Ovary (tissue), 10 donors: ENCODE measurements at places on chromosomes 1 and 21.

- H3K27me3 ChIP-seq = no peaks in the 10 kb centered on the region
- no peak overlapping the region for H3K27ac ChIP-seq
- H3K4me3 ChIP-seq = no peak overlapping the region
Observed at GRCh38 chr1:157047062-157047410, 1.5 kb upstream of the ARHGEF11 start.

DNA sequence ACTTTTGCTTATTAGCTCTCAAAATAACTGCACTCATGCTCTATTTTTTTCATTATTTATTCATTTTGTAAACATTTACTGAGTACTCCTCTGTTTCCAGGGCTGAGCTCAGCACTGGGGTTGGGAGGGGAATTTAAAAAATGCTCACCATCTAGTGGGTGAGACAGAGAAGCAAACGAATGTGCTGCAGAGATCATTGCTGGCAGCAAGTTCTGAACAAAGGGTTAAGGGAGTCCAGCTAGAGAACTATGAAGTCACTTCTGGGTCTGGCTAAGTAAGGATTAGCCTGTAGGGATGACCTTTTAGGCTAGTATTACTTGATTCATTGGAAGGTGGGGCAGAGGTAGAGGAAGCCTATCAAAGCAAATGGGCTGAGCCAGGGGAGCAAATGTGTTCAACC lies 99.1 kb upstream of the ZNF644 start:
- DNase-seq = no peak
- H3K27me3 ChIP-seq = no peaks in the 10 kb centered on the region
- no peak overlapping the region for H3K27ac ChIP-seq
- H3K4me3 ChIP-seq = no peak overlapping the region
- no peaks in the 10 kb centered on the region for H3K36me3 ChIP-seq

DNA sequence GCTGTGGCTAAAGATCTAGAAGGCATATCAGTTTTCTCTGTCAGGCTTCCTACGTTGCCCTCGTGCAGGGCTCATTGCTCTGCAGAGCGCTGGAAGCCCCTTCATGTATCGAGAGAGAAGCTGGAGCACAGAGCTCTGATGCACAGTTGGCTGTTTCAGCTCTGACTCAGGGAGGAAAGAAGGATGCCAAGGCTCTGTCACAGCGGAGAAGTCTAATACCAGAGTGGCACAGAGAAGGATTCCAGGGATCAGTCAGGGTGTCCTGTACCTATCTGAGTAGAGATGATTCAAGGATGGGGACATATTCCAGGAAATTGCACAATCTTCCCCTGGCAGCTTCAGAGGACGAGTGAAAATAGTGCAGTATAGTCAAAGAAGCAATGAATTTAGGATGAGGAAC lies 179.2 kb upstream of the FMN2 start:
- no peak for DNase-seq
- H3K36me3 ChIP-seq = no peaks in the 10 kb centered on the region
- H3K4me1 ChIP-seq = peaks cover 2% of the 10 kb centered on the region
- no peaks in the 10 kb centered on the region for H3K27me3 ChIP-seq
- no peak overlapping the region for H3K27ac ChIP-seq
- H3K4me3 ChIP-seq = no peak overlapping the region

- peaks cover 8% of the 10 kb centered on the region for H3K4me1 ChIP-seq
- no peak for DNase-seq
- H3K36me3 ChIP-seq = no peaks in the 10 kb centered on the region
- H3K27me3 ChIP-seq = no peaks in the 10 kb centered on the region
- no peak overlapping the region for H3K27ac ChIP-seq
- no peak overlapping the region for H3K4me3 ChIP-seq
Observed at GRCh38 chr1:16186655-16187235, 25.7 kb downstream of the ARHGEF19 start.

DNA sequence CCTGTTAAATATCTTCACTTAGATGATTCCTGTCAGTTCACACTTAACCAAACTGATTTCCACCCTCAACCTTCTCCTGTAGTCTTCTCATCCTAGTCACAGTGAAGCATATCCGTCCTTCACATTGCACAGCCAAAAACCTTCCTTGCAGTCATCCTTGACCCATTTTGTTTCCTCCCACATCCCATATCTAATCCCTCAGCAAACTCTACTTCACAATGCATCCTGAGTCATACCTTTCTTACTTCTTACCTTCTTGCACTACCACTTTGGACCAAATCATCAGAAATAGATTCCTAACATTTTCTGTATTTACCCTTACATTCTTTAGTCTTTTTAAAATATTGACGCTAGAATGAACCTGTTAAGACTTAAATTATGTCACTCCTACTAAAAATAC lies 86.9 kb downstream of the OLFML2B start:
- DNase-seq = no peak
- no peaks in the 10 kb centered on the region for H3K36me3 ChIP-seq
- no peak overlapping the region for H3K27ac ChIP-seq

DNA sequence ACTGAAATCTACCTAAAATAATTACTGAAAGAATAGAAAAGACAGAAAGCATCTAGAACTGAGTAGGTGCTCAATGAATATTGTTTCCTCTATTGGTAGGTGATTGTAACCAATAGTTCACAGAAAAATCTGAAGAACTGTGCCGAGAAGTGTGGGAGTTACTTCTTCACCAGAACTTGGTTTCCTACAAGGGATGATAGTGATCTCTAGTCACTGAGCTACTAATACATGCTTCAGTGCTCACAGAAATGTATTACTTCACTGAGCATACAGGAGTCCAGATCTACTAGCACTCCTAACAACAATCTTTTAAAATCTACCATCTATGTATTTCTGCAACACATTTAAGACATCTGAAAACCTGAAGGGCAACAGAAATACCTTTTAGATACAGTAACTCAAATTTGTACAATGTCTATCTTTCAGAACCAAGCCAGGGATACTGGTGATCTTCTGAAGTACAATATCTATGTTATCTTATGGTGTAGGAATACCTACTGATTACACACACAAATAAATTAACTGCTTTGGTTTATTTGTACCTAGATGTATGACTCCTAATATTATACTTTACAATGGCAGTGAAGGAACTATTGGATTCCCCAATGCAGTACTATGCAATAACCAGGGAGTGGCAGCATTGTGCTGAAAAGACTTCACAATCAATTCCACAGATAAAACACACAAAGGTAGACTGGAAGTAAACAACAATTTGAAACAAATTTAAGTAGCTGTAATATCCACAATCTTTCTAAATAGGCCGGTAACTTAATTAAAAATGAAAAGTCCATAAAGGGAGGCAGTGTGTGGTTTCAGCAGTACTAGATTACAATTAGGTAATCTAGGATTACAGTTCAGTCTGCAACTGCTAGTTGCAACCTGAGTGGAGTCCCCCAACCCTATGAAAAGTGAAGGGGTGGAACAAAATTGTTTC lies 243.0 kb downstream of the SLC45A1 start:
- H3K36me3 ChIP-seq = no peaks in the 10 kb centered on the region
- H3K27me3 ChIP-seq = no peaks in the 10 kb centered on the region

DNA sequence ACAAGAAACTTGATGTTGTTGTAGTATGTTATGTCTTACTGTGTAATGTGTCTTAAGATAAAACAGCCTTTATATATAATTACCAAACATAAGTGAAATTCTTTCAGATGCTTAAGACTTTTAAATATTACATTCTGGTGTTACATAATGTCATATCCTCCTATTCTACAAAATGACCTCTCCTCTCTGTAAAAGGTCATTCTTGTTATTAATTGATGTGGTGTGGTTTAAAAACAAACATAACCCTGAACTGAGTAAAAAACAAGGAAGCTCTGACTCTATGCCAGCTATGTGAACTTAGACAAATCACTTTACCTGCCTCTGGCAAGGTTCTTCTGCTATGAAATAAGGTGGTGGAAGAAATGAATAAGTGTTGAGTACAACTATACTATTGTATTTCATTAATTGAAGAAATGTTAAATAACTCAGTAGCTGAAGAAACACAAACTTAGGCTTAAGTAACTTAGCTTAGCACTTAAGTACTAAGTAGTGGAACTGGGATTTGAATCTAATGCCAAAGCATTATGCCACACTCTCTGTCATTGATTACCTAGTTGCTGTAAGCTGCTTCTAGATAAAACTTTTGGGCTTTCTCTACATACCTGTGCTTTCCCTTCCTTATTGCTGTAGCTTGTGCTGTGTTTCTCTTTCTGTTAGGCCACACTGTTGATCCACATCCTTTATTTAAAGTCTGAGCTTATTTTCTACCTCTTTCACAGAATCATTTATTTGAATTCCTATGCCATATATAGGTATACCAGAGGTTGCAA lies 859 bp upstream of the ANGPTL1 start:
- H3K4me1 ChIP-seq = peaks cover 2% of the 10 kb centered on the region
- no peaks in the 10 kb centered on the region for H3K27me3 ChIP-seq
- no peak for DNase-seq
- no peak overlapping the region for H3K27ac ChIP-seq
- H3K4me3 ChIP-seq = peak overlapping the region; percentile 20
- no peaks in the 10 kb centered on the region for H3K36me3 ChIP-seq

DNA sequence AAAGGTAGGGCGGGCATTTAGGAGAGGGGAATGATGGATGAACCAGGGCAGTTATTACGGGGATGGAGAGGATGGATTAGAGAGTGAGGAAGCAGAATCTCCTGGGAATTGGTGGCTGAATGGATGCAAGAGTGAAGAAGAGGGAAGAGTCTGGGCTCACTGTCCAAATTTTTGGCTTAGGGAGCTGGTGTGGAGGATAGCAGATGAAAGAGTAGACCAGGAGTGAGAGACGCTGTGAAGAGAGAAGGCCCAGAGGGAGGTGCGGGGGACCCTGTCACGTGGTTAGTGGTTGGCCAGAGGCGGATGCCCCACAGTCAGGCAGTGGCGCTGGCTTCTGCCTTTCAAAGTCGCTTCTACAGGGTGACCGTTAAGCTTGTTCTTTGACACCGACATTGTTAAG lies 78.4 kb downstream of the PEX14 start:
- H3K4me1 ChIP-seq = no peaks in the 10 kb centered on the region
- no peak overlapping the region for H3K27ac ChIP-seq
- no peaks in the 10 kb centered on the region for H3K27me3 ChIP-seq
- DNase-seq = no peak

GRCh38 chr1:18852501-18852900 lies 7.0 kb downstream of the TAS1R2 start:
- H3K4me3 ChIP-seq = no peak overlapping the region
- H3K27me3 ChIP-seq = no peaks in the 10 kb centered on the region
- no peak overlapping the region for H3K27ac ChIP-seq

DNA sequence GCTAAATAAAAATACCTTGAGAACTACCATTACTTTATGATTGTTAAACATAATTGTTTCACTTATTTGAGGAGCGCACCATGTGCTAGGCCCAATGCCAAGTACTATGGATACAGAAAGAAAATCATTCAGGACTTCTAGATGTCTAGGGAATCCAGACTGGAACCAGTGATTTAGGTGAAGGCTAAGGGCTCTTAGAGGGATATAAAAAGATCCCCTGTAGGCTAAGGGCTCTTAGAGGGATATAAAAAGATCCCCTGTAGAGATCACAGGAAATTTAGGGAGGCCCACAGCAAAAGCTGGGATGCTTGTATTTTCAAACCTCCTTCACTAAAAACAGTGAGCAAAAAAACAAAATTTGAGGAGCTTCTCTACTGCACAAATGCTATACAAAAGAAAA lies 6.7 kb downstream of the TOR1AIP2 start:
- H3K27ac ChIP-seq = no peak overlapping the region
- no peak overlapping the region for H3K4me3 ChIP-seq
- no peaks in the 10 kb centered on the region for H3K27me3 ChIP-seq
- no peaks in the 10 kb centered on the region for H3K36me3 ChIP-seq
- no peak for DNase-seq
